NCI-H187 (cell line): ENCODE measurements at places on chromosomes 11 and 22.

GRCh38 chr11:1129611-1130160 lies 28.1 kb upstream of the MUC5AC start:
- no peak for DNase-seq

GRCh38 chr11:120505801-120506425 lies 5.6 kb upstream of the GRIK4 start:
- no peak for DNase-seq

DNA sequence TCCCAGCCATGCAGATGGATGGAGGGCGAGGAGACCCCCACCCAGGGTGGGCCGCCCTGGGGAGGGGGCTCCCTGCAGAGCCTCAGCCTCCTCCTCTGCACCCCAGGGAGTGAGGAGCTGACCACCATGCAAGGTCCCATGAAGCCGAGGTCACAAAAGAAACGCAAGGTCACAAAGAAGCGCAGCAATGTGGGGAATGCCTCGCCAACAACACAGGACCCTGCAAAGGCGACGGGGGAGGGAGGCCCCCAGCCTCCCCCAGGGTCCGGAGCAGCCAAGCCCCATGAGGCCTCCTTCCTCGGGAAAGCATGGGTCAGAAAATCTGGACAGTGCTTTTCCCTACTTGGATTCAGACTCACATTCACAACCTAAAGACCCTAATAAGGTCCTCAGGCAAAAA lies 191.5 kb downstream of the BRD1 start:
- DNase-seq = no peak

- DNase-seq = no peak
These were observed 3.4 kb upstream of the YPEL1 start for GRCh38 chr22:21738966-21739365.

- peak; percentile 66 for DNase-seq
These were observed 51.5 kb upstream of the LRRC32 start for GRCh38 chr11:76721755-76722677.

DNA sequence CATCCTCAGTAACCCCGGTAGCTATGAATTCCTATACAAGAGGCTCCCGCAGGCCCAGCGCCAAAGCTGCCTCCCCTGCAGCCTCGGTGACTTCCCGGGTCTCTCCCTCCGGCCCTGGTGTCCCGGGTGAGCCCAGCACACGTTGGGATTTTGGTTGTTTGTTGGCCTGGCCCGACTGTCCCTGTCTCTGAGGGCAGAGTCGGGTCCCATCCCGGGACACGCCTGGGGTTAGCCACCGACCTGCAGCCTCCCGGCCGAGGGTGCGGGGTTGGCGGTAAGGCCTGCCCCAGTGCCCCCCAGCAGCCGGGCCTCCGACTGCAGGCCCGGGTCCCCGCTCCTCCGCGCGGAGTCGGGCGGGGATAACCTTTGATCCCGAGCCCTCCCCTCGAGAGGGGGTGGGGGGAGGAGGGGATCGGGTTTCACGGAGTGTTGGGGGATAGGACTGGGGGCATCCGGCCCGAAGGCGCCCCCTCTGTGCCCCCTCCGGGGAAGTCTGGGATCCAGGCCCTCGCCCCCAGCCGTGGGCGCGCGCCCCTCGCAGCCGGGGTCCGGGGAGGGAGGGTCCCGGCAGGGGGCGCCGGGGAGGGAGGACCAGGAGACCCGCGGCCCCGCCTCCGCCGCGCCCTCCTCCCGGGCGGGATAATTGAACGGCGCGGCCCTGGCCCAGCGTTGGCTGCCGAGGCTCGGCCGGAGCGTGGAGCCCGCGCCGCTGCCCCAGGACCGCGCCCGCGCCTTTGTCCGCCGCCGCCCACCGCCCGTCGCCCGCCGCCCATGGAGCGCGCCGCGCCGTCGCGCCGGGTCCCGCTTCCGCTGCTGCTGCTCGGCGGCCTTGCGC lies at the start of gene FBLN1:
TSS of gene FBLN1 (plus strand) at position 669 of the 835 bp plus-strand sequence. CDS start at position 772, 103 bp downstream.
- DNase-seq = no peak

- no peak for DNase-seq
These were observed 5.7 kb downstream of the DRICH1 start for GRCh38 chr22:23626286-23626975.

DNA sequence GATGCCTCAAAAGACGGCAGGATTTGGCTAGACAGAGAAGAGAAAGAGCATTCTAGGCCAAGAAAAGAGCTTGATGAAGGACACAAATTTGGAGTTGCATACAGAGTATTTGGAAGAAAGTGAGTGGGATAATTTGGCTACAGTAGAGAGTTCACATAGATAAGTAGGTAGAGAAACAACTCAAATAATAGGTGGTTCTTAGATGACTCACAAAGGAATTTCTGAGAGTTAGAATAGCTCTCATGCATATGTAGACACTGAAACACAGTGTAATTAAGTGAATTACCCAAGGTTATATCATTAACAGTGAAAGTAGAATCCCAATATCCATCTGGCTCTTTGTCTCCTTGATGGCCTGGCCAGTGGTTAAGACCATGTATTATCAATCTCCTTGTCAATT lies 228.6 kb upstream of the DDI1 start:
- DNase-seq = no peak

GRCh38 chr11:130719220-130719915 lies 196.9 kb downstream of the SNX19 start:
- no peak for DNase-seq
